ENCODE measurements at places on chromosomes 16 and 17.
A peak's percentile ranks its signal among the peaks of the same experiment; 100 is the strongest.

DNA sequence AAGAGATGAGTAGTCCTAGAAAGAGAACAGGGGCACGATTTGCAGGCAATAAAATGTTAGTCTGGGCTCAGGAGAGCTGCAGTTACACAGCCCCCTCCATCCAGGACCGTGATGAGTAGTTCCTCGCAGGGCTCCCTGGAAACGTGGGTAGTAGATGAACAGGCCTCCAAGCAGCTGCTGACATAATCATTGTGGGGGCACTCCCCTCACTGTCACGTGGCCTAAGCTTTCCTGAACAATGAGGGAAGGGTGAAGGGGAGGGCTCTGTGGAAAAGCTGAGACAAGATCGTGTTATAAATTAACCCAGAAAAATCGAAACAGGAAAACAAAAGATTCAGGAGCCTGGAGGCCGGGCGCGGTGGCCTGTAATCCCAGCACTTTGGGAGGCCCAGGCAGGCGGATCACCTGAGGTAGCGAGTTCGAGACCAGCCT lies 1.3 kb upstream of the PER1 start:
- peak; percentile 47 for DNase-seq

DNA sequence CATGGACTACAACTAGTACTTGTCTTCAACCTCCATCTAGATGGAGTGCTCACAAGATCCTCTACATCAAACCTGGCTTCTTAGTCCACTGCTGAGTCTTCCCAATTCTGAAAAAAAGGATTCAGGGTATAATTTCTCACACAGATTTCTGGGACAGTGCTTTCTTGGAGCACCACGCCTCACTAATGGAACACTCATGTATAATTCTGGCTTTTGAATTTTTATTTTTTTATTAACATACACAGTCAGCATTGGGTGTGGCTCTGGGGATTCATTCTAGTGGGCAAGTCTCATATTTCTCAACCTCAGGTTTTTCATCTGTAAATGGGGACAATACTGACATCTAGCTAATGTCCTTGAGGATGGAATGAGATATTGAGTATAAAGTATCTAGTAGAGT lies 696.0 kb downstream of the WWOX start:
- DNase-seq = no peak

DNA sequence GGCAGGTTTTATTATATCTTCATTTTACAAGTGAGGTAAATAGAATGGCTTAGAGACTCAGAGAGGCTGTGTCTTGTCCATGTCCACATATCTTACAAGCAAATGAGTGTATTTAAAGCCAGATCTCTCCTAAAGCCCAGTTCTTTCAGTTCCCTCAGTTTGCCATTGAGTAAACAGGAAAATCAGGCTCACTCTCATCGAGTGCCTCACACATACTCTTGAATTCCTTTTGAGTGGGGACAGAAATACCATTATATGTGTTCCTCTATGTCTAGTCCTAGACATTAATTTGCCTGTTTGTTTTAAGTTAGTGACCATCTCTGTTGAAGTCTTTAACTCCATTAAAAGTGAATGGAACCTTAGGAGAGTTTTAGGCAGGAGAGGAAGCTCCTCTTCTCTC lies 40.1 kb downstream of the BPTF start:
- DNase-seq = no peak

GRCh38 chr16:65490286-65490685 lies 368.4 kb upstream of the CDH11 start:
- no peak for DNase-seq

DNA sequence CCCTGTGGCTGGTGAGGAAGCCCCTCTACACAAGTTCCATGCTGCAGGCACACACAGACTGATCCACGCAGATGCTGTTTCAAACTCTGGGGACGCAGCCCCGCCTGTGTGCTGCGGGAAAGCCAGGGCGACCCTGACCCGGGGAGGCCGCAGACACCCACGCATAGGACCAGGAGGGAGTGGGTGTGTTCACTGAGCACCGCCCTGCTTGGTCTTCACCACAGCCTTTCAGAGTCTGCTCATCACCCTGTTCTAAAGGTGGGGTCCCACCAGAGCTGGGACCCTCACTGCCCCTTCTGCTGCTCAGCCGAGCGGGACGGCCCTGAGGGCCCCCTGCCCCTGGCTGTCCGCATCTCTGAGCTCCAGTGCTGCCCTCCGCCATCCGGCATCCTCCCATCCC lies 7.5 kb downstream of the TSPAN10 start:
- no peak for DNase-seq

- no peak for DNase-seq
These were observed 4.8 kb downstream of the SLC38A7 start for GRCh38 chr16:58679763-58680162.
